CD8-positive, alpha-beta T cell (primary cell): ENCODE measurements at places on chromosomes 13 and 19.

- peak; percentile 64 for DNase-seq
These were observed at the start of gene BTBD2 for GRCh38 chr19:2015608-2015950. BTBD2 (minus strand) TSS chr19:2015714; CDS start chr19:2015703, 11 bp downstream.

GRCh38 chr19:50607874-50608785, 31.6 kb downstream of the SYT3 start:
- DNase-seq = peak; percentile 54

DNA sequence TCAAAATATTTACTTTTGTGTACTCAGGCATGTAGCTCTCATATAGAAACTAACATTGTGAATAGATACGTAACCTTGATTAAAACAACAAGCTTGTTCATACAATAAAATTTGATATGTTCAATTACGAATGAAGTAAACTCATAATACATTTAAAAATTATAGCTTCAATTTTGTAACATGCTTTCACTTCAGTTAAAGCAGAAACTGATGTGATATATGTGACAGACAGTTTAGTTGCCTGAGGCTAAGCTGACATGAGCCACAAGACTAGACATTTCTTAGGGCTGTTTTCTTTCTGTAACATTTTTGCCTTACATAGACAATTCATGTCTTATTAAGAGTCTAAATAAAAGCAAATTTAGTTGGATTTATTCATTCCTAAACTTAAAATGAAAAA, 526.0 kb downstream of the PCDH9 start:
- DNase-seq = no peak

DNA sequence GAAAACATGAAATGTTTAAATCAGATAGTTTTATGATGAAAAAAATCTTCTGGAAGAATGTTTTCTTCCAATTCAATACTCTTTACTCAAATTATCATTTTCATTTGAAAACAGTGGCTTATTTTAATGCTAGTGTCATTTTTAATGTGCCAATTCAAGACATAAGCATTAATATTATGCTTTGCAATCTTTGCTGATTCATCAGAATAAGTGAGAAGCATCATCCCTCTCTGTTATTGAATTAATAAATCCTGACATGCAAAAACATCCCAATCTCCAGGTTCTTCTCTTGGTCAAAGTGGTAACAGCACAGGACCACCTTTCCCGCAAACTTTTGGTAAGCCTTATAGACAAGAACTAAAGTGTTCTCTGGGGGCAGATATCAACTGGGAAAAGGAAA, 3.8 kb downstream of the INTS6 start:
- DNase-seq = no peak
